ENCODE measurements at places on chromosomes 7 and 10.

DNA sequence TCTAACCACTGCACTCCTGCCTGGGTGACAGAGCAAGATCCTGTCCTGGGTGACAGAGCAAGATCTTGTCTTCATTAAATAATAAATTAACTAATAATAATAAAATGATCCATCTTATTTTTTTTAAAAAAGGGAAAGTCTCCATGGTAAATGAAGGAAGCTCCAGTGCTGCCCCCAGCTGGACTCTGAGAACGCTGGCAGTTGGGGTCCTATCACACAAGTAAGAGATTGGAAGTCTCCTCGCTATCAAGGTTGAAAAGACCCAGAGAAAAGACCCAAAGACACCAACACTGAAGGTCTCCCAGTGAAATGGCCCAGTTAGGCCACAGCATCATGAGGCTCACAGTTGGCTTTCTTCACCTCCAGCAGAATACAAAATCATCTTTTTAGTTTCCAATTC lies 13.8 kb upstream of the C10orf67 start:
- DNase-seq: no peak

- DNase-seq: peak; percentile 96
Measured at GRCh38 chr10:47421057-47421952, 37.2 kb upstream of the ZNF488 start.

GRCh38 chr7:65722361-65722792 lies 150.5 kb upstream of the VKORC1L1 start:
- DNase-seq: peak; percentile 22

DNA sequence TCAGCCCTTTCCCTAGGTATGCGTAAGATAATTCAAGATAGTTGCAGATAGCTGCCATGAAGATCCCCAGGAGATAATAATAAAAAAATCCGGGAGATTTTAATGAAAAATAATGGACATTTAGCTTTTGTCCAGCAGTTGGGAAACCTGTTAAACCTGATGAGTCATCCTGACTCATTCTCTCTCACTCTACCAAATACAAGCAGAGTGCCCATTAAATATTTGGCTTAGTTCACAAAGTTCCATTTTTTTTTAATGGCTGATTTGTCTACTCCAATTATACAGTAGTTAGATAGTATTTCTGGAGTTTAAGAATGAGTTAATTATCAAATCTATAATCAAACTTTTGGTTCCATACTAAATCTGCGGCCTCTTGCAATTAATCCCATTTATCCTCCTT lies 2.1 kb upstream of the SHTN1 start:
- DNase-seq: peak; percentile 91

GRCh38 chr10:72277996-72278667 lies 4.4 kb downstream of the DDIT4 start:
- no peak for DNase-seq

GRCh38 chr10:37010741-37011140 lies 114.7 kb upstream of the ANKRD30A start:
- DNase-seq: no peak

- DNase-seq: no peak
Measured at GRCh38 chr7:30553141-30553540, 41.5 kb upstream of the GARS1 start.

DNA sequence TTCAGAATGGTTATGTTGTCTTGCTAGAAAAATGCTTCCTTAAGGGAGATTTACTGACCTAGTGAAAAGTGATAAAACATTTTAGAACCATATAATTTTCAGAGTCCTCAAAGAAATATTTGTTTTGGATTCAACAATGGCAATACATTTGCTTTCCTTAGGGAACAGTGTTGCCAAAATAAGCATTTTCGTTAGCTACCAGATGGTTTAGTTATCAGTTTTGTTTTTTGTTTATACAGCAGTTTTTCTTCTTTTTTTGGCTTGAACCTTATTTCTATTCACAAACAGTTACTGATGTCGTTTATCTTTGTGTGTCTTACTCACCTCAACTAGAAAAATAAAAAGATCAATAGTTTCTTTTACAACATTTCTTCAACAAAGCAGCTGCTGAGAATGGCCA lies 48.6 kb downstream of the EXOC4 start:
- DNase-seq: peak; percentile 3

DNA sequence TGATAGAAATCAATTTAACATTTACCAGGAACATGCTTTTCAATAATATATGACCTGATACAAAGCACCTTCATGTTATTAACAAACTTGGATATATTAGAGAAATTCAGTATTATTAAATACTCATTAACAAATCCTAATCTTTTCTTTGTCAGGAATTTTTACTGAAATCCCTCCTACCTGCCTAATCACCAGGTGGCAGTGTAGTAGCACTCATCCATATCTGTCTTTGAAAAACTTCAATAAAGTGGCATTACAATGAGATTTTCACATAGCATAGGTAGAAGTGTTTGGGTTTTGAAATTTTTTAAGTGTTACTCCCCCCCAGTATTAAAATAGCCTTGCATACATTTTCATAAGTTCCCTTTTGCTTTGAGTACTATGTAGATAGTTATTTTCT lies 1246.6 kb upstream of the LRRN3 start:
- DNase-seq: no peak

- no peak for DNase-seq
Measured at GRCh38 chr10:3807928-3808496, 23.0 kb upstream of the KLF6 start.

GRCh38 chr7:68787566-68787965 lies 810.7 kb upstream of the AUTS2 start:
- no peak for DNase-seq

DNA sequence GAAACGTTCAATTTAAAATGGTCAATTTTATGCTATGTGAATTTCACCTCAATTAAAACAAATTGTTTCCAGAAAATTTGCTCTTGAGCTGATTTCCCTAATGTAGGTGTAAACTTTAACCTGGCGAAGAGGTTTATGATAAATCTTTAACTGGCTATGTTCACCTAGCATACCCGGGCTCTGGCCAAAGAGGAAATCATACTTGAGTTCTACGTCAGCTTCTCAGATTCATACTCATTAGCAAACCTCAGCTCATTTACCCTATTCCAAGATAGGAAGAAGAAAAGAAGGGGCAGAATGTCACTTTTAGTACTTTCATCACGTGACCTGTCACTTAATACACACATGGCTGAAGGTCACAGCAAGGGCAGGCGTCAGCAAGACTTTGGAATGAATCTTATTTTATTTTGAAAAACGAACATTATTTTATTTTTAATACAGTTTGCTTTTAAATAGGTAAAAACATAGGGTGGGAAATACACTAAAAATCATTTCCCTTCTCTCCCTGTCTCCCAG lies 97.0 kb downstream of the ABLIM1 start:
- DNase-seq: no peak

GRCh38 chr7:74061840-74062539 lies 21.6 kb upstream of the LIMK1 start:
- DNase-seq: peak; percentile 99

DNA sequence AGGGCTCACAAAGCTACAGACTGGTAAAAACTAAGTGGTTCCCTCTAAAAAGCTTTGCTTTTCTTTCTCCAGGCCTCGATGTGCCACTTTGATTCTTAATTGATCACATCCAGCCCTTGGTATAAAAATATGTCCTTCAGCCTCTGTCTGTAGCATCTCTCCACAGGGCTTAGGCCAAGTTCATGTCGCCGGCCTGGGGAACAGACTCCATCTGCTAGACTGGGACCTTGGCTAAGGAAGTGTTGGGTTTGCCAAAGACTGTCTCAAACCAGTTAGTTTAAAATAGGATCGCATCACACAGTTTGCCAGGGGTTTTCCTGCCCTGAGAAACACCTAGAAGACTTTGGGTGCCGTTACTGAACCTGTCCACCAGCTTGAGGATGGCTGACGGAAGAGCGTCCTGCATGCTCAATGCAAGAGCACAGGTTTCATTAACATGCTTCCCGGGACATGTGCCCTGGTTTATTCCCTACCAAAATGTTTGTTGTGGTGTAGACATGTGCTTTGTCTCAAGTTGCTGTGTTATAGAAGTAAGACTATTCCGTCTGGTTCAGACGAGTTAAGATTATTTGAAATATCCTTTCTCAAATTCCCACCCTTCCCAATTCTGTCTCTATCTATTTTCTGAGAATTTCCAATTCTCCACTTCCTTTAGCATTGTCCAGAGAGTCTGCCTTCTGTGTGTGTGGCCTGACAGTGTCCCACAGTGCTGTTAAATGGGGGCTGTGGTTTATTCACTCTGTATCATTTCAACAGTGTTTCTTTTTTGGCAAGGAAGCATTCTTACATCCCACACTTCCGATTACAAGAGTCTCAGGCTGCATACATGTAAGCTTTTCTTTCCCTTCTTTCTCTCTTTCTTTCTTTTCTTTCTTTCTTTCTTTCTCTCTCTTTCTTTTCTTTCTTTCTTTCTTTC lies 334.7 kb downstream of the INHBA start:
- DNase-seq: no peak

- DNase-seq: no peak
Measured at GRCh38 chr10:18282094-18282493, 141.9 kb downstream of the CACNB2 start.

DNA sequence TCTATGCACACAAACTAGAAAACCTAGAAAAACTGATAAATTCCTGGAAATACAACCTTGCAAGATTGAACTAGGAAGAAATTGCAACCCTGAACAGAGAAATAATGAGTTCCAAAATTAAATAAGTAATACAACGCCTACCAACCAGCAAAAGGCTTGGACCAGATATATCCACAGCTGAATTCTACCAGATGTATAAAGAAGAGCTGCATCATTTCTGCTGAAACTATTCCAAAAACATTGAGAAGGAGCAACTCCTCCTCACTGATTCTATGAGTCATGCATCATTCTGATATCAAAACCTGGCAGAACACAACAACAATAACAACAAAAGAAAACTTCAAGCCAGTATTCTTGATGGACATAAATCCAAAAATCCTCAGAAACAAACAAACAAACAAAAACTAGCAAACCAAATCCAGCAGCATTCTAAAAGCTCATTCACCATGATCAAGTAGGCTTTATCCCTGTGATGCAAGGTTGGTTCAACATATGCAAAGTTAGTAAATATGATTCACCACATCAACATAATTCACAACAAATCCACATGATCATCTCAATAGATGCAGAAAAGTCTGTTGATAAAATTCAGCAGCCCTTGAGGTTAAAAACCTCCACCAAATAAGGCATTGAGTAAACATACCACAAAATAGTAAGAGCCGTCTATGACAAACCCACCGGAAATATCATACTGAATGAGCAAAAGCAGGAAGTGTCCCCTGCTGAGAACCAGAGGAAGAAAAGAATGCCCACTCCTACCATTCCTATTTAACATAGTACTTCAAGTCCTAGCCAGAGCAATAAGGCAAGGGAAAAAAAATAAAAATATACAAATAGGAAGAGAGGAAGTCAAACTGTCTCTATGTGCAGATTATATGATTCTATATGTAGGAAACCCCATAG lies 98.2 kb downstream of the PCDH15 start:
- DNase-seq: no peak

- DNase-seq: peak; percentile 63
Measured at GRCh38 chr10:112904000-112904399, 46.0 kb upstream of the TCF7L2 start.

DNA sequence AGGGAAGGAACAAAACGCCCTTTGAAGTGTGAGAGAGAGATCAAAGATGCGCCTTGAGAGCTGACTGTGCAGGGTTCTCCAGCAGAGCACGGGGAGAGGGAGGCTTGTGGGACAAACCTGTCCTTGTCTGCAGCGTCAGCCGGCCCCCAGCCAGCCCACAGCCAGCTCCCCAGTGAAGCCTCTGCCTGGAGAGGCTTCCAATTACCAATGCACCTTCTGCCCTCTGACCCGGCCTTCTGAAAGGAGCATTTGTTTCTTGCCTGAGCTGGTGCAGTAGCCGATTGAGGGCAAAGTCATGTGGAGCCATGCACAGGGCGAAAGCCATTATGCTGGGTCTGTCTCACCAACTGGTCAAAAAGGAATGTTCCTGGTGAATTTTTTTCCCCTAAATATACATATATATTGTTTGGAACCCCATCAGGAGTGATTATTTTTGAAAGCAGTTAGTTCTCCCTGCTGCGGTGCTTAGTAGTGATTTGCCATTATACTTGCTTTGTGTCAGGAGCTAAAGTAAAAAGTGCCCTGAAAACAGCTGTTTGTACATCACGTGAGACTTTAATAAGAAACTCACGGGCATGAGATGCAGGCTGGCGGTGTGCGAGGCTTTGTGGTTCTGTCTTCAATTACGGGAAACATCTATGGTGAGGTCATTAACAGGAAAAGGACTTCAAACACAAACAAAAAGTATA lies 268.6 kb downstream of the KLF6 start:
- no peak for DNase-seq

DNA sequence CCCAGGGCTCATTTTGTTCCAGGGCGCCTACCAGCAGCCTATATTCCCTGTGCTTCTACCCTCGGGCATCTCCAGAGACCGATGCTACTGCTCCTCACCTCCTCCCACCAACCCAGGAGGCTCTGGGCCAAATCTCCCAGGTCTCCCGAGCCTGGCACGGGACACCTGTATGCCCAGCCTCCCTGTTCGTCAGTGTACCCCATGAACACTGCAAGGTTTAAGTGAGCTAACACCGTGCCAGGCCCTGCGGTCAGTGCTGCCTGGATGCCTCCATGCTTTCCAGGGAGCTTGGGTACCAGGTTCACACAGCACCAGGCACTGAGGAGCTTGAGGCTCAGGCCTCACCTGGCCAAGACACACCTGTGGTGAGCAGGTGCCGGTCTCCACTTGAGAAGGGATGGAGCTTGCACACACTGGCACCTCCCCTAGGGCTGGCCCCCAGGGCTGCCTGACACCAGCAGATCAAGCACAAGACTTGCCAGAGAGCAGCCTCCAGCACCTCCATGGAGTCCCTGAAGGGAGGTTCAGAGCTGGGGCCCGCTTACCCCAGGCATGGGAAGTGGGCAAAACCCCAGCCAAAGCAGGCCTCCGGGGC lies 80.3 kb downstream of the FAM53B start:
- no peak for DNase-seq

DNA sequence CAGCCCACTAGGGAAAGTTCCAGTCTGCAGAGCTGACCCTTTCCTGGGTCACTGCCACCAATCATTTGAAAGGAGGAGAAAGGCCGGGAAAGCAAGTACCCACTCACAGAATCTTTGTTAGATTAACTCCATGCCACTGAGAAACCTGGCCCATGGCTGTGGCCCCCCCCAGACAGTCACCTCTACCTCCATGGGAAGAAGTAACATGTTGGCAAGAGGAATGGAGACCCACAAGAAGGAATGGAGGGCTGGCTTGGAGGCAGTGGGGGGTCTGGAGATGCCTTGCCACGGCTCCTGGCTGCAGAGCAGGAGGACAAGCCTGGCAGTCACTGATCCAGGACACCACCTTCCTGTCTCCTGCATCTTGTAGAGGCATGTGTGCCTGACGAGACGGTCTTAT lies 32.9 kb downstream of the CUZD1 start:
- no peak for DNase-seq

DNA sequence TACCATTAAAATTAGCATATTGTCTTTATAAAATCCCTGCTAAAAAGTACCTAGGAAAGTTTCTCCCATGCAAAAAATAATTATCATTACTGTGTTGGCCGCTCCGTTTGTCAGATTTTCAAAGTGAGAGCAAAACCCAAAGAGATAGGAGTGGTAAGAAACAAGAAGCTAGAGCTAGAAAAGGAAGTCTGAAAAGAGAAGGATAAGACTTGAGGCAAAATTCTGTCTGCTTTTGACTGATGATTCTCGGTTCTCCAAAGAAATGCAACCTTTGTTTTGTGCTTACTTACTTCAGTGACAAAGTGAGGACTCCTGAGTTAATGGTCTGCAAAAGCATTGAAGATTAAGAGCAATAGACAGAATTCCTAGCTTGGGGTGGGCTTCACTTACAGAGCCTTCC lies 33.3 kb upstream of the CAPZA2 start:
- no peak for DNase-seq

- DNase-seq: no peak
Measured at GRCh38 chr7:68627247-68627864, 970.9 kb upstream of the AUTS2 start.

- DNase-seq: no peak
Measured at GRCh38 chr10:16184906-16185305, 251.9 kb upstream of the PTER start.

Measured in osteoblast (primary cell).